ENCODE measurements at places on chromosomes 6 and 20. TPM values are rescaled to one million over a fixed set of nuclear protein-coding genes. Genes with fewer than 3 reads are reported as not detected.

GRCh38 chr20:16472045-16472872, 101.0 kb downstream of the KIF16B start:
- no peak for DNase-seq

- DNase-seq = no peak
Observed at GRCh38 chr6:142510211-142510610, 208.4 kb downstream of the ADGRG6 start.

GRCh38 chr6:111817451-111818120, 55.7 kb downstream of the FYN start:
- DNase-seq = no peak

The CPXM1 gene
- 46.9 TPM for total RNA-seq

DNA sequence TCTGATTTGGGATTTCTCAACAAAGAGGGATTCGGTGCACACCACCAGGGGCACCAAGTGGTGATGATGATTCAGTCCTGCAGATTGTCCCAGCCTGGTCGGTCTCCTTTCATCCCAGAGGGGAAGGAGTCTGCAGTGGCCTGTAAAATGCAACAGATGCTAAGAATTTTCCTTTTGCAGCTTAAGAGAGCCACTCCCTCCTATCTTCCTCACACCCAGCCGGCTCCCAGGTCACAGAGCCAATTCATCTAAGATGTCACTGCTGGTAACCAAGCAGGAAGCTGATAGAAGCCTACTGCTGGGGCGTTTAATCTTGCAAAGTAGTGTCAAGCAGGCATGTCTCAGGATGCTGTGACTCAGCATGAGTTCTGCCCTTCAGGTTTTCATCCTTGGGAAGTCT, 203.8 kb upstream of the LRFN2 start:
- no peak for DNase-seq

The BMP7 gene
- total RNA-seq = 12.1 TPM

The FRK gene
- 7.3 TPM for total RNA-seq

The CST3 gene
- 166 TPM for total RNA-seq

The CCN5 gene
- not detected for total RNA-seq

The SAPCD1 gene
- 0.90 TPM for total RNA-seq

- no peak for DNase-seq
Observed at GRCh38 chr6:21753241-21754108, 159.9 kb downstream of the SOX4 start.

The CLPSL2 gene
- total RNA-seq = not detected

DNA sequence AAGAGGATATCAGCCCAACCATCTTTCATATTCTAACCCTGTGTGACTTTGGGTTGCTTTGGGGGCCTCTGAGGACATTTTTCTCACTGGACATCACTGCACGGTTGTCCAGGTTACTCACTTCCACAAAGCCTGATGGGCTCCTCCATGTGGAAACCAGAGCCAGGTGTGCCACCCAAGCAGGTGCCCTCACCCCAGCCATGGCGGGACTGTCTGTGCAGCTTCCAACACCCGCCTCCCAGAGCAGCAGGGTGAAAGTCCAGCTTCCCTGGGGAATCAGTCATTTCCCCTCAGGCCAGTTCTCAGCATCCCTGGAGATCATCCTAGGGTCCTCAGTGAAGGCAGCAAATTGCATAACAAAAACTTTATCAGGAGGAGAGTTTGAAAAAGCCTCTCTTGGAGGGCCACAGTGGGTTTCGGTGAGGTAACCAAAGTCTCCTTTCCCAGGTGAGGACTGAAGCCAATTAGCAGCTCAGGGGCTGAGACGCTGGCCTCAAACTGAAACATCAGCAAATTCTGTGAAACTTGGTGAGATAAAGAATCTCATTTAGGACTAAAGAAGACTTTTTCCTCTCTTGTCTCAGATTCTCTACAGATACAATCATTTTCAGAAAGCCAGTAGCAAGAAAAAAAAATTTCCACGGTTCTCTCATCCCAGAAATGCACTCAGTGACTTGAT, 289.6 kb upstream of the CDH4 start:
- DNase-seq = no peak

GRCh38 chr20:49700411-49701185, 13.1 kb downstream of the B4GALT5 start:
- DNase-seq = no peak

DNA sequence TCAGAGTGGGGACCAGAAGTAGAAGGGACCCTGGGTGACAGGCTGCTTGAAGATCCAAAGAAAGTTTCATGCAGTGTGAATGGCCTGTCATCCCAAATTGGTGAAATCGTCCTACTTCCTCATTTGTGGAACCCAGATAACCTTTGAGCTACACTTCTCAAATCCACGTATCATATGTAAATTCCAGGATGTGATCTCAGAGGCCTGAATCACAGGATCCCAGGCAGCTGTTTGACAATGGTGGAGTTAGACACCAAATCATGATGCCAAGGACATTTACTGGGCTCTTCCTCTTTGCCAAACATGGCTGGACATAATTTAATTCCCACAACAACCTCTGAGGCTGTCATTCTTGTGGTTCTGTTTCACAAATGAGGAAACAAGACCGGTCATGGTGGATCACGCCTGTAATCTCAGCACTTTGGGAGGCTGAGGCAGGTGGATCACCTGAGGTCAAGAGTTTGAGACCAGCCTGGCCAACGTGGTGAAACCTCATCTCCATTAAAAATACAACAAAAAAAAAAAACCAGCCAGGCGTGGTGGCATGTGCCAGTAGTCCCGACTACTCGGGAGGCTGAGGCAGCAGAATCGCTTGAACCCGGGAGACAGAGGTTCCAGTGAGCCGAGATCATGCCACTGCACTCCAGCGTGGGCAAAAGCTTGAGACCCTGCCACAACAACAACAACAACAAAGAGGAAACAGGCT, 39.9 kb upstream of the TTPAL start:
- DNase-seq = no peak

The GPX5 gene
- total RNA-seq = not detected

The UBD gene
- 2.1 TPM for total RNA-seq

DNA sequence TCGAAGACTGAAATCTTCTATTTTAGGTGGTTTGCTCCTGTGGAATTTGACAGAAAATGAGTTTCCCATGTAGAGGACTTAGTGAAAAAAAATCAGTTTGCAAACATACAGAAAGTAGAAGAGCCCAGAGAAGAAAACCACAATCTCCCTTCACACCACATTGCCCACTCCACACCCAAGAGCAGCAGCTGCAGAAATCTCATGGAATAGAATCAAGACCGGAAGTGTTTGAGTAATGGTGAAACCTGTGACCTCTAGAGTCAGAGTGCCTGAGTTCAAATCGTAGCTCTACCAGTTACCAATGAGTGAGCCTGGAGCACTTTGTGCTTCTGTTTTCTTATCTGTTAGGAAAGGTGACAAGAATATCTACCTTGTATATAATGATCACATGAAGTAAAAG, 4.6 kb downstream of the SIRPG start:
- no peak for DNase-seq

DNA sequence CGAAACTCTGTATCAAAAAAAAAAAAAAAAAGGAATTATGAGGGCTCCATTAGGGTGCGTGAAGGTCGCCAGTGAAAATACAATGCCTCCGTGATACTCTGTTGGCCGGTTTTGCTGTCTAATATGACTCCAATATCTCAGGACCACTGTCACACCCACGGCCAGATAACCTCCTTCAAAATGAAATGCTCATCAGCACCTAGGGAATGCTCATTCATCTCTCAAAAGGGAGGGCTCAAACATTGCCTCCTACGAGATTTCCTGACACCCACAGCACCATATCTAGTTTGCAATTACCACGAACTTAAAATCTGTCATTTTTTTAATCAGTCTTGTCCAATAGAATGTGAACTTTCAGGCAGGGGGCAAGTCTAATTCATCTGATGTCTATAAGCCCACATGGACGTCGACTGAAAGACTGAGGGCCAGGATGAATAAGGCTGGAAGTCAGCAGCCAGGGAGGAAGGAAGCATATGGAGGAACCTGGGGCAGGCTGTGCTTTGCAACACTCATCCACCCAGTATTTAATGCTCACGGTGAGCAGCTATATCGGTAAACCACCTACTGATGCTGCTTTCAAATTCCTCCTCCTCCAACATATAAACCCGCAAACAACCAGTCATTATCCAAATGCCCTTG, 42.8 kb downstream of the MAP3K5 start:
- no peak for DNase-seq

DNA sequence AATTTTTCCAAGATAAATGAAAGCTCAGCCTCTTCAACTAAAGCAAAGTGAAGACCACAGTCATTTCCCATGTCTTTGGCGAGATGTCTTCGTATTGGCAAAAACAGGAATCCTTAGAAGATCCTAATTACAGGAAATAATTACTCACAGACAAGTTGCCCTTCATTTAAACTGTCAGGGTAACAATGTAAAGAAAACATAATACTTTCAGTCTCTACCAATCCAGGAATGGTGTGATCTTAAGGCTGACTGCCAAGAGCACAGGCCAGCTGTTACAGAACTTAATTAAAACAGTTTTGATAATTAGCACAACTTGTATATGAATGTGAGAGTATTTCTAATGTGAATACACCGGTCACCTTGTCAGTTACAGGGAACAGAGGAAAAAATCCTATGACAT, 292.2 kb downstream of the PACRG start:
- DNase-seq = no peak

GRCh38 chr6:80021591-80021990, 17.1 kb downstream of the TTK start:
- no peak for DNase-seq

- DNase-seq = no peak
Observed at GRCh38 chr6:154749341-154749740, 16.1 kb downstream of the SCAF8 start.

The ANKRD66 gene
- total RNA-seq = not detected

GRCh38 chr6:33607784-33608161, 13.3 kb upstream of the ITPR3 start:
- no peak for DNase-seq

DNA sequence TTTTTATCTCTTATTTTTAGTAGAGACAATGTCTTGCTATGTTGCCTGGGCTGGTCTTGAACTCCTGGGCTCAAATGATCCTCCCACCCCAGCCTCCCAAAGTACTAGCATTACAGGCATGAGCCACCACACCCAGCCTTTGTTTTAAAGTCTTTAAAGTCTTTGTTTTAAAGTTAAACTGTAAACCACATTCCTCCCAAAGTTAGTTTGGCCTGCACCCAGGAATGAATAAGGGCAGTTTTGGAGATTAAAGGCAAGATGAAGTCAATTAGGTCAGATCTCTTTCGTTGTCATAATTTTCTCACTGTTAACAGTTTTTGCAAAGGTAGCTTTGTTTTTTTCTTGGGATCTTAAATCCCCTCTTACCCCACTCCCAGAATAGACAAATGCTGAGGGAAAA, 63.8 kb downstream of the UBR2 start:
- no peak for DNase-seq

DNA sequence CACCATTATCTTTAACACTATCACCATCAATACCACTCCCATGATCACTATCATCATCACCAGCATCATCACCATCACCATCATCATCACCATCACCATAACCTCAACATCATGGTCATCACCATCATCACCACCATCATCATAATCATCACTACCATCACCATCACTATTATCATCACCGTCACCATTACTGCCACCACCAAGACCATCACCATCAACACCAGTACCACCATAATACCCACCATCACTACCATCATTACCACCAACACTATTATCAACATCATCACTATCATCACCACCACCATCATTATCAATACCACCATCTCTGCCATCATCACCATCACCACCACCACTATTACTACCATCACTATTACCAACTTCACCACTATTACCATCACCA, 32.7 kb upstream of the CST1 start:
- no peak for DNase-seq

GRCh38 chr20:11734431-11734830, 183.3 kb upstream of the BTBD3 start:
- no peak for DNase-seq

DNA sequence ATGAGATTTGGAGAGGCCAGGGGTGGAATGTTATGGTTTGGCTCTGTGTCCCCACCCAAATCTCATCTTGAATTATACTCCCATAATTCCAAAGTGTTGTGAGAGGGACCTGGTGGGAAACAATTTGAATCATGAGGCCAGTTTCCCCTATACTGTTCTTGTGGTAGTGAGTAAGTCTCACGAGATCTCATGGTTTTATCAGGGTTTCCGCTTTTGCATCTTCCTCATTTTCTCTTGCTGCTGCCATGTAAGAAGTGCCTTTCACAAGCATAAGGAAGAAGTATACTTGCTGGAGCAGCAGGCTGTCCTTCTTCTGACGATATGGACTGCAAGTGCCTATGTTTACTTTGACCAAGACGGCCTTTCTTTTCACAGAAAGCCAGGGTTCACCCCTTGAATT, 270.5 kb downstream of the ESR1 start:
- no peak for DNase-seq

DNA sequence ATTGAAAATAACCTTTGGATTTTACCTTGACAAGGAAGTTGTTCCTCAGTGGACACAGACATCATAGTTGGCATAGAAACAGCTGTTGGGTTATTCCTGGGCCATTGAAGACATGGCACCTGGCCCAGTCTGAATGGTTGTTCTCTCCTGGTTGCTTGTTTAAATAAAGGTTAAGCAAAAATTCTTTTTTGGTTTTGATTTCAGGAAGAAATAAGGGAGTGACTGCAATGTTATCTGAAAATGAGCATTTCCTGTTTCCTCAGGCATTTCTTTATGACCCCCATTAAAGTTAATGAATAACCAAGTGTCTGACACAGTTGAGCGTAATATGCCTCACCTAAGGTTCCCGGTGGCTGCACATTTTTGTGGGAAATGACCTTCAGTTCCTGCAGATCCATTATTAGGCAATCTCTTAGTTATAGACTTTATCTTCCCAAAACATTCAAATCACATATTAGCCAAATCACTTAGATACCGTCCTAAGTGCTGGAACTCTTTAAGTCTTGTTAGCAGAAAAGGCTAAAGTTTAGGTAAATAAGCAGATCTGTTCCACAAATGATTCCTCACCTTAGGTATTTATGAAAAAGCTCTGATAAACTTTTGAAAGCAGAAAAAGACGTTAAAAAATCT, 648.7 kb upstream of the FLRT3 start:
- peak; percentile 59 for DNase-seq

The POM121L2 gene
- total RNA-seq = not detected

The GTSF1L gene
- not detected for total RNA-seq

The SPACA1 gene
- total RNA-seq = not detected

- no peak for DNase-seq
Observed at GRCh38 chr6:167858842-167859664, 32.3 kb downstream of the AFDN start.

All from urinary bladder (tissue), 4 donors.